ENCODE measurements at places on chromosomes 2 and 18.

- DNase-seq = no peak
These were observed 96.0 kb downstream of the INHBB start for GRCh38 chr2:120441744-120442471.

GRCh38 chr18:75246721-75247610 lies 36.4 kb downstream of the TSHZ1 start:
- DNase-seq = no peak

- DNase-seq = no peak
These were observed 94.2 kb downstream of the NEB start for GRCh38 chr2:151640087-151640486.

GRCh38 chr18:12044591-12044990 lies 49.1 kb upstream of the ANKRD62 start:
- DNase-seq = no peak

DNA sequence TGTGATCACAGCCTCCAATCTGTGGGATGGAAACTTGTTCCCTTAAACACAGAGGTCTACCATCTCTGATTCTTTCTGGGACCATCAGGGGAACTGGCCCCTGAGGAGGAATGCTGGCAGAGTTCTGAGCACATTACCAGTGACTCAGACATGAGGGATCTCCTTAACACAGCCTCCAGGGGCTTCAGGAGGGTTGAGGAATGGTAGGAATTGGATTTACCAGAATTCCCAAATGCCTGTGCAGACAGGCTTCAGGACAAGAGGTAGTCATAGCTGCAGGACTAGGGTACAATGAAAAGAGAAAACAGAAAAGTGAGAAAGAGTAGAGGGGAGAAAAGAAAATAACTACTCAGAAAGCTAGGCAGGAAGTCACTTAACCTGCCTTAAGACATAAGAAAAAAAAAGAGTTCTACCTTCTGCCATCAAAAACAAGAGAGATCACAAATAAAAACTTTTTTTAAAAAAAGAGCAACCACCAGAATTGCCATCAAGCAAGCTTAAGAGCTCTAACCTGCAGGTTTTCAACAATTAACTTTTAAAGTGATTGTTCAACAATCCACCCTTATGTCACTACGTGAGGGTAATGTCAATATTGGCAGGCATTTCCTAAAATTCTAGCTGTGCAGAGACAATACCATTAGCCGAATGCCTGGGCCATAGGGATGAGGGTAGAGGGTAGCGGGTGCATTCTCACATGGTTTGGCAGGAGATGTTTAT lies 524.4 kb downstream of the BCL11A start:
- no peak for DNase-seq

DNA sequence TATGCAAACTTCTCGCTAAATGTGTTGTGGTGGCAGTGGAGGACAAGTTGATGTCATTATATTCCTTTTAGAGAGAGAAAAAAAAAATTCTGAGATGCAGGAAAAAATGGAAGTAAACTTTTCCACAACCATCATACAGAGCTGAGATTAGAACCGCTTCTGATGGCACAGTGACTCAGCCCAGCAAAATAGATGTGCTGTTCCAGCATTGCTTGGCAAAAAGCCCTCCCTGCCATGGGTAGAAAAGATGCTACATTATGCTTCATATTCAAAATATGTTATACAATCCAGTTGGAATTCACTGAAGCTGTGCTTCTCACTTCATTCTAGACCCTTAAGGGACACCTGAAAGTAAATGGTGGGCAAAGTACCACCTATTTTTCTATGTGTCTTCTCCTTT lies 1047.6 kb upstream of the FANCL start:
- DNase-seq = no peak

- no peak for DNase-seq
These were observed 151.2 kb downstream of the STK39 start for GRCh38 chr2:168096158-168096557.

DNA sequence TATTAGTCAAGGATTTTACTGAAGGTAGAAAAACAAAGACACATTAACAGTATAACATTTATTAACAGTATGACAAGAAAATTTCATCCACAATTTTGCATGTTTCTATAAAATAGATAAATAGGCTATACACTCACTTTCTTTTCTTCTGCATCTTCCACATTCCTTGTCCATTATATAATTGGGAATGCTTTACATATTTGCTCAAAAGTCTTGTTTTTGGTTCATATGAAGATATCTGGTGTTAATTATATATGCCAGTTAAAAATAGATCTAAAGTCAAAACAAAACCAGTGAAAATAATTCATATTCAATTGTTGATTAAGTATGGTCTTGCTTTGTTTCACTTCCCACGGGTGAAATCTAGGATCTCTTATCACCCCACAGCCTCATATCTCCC lies 53.4 kb downstream of the SERPINB7 start:
- DNase-seq = no peak

DNA sequence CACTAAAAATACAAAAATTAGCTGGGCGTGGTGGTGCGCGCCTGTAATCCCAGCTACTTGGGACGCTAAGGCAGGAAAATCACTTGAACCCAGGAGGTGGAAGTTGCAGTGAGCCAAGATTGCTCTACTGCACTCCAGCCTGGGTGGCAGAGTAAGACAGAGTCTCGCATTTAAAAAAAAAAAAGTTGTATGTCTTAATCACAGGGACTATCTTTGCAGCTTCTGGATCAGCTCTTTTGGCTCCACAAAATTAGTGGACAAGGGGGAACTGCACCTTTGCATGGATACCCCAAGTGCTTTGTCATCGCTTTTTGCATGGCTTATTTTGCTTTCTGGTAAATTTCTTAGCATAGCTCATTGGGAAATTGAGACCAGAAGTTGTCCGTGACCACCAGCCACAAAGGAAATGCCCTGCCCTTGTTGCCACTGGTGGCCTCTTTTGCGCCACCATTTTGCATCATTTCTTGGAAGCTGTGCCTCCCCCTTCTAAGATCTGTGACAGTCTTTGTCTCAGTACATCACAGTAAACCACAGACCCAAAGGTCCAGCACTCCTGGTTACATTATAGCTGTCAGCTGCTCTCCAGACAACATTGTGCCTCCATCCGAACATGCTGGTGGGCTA lies 43.9 kb upstream of the PCBP1 start:
- DNase-seq = no peak

DNA sequence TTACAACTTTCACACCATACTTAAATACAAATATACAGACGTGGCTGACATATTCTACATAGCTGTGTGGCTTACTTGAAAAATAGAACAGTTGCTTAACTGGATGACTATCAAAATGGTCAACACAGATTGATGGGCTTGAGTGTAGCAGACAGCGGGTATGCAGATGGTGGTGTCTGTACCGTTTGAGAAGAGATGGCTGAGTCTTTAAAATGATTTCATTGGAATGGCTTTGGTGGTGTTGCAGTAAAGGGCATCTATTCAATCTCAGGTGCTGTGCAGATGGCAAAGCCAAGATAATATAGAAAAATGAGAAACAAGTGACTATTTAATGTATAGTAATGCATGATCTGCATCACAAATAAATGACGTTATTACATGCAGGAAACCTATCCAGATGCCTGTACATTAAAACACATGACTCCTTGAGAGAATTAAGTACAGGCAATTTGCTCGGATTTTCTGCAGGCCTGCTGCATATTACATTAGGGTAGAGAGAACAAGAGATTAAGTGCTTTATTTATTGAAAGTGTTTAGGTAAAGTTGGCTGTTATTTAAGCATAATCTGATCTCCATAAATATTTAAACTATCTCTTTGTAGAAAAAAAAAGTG lies 68.5 kb downstream of the AGPS start:
- DNase-seq = no peak

DNA sequence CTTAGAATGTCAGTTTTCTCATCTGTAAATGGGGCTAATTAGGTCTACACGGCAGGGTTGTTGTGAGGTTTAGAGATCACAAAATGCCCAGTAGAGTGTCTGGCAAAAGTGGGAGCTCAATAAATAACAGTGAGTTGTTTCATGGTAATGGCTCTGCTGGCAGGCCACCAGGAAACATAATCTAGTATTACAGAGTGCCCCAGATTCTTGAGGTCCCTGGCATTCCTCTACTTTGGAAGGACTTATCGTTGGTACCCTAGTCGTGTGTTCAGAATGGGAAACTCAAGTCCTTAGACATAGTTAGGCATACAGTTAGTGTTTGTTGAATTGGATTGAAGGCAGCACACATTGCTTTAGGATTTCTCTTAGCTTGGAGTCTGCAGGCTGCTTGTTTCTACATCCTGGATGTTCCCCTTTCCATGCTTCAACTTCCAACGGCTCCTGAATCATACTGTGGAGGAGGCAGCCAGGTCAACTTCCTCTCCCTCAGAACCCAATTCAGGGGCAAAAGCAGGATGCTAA lies 161.5 kb upstream of the FOSL2 start:
- no peak for DNase-seq

DNA sequence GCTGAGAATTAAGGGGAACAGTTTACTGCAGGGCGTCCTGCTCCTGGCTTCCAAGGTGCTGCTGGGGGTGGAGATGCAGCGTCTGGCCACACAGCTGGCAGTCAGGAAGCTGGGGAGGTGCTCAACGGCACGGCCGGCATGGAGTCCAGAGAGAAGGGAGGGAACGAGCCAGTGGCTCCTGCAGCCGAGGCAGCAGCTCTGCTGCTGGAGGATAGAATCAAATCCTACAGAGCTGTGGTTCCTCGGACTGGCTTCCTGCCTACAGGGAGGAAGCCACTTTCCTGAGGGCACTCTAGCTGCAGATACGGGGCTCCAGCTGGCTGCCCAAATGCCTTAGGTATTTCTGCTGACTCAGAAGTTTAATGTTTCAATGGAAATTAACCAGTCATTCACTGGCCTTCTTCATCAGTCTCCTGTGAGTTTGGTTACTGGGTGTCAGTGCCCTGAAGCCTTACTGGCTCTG lies 266.3 kb downstream of the TWIST2 start:
- DNase-seq = no peak

DNA sequence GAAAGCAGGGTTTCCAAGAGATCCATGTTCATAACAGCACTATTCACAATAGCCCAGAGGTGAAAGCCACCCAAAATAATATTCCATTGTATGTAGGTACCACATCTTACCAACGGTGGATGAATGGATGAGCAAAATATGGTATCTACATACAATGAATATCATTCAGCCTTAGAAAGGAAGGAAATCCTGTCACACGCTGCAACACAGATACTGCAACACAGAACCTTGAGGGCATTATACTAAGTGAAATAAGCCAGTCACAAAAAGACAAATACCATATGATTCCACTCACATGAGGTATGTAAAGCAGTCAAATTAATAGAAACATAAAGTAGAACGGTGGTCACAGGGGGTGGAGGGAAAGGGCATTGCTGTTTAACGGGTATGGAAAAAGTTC lies 155.7 kb downstream of the DTNB start:
- no peak for DNase-seq

GRCh38 chr2:96684883-96685576 lies 42.5 kb downstream of the FER1L5 start:
- no peak for DNase-seq

DNA sequence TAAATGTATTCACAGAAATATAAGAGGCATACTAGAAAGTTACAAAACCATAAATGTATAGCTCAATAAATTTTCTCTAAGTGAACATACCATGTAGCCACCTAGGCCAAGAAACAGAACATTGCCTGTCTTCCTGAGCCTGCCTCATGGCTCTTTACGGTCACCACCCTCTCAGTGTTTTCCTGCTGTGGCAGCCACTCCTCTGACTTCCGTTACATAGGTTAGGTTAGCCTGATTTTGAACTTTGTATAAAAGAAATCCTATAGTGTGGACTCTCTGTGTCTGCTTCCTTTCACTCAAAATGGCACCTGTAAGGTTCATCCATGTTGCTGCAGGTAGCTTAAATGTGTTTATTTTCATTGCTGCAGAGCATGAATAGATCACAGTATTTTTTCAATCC lies 11.6 kb upstream of the ST3GAL5 start:
- DNase-seq = no peak

DNA sequence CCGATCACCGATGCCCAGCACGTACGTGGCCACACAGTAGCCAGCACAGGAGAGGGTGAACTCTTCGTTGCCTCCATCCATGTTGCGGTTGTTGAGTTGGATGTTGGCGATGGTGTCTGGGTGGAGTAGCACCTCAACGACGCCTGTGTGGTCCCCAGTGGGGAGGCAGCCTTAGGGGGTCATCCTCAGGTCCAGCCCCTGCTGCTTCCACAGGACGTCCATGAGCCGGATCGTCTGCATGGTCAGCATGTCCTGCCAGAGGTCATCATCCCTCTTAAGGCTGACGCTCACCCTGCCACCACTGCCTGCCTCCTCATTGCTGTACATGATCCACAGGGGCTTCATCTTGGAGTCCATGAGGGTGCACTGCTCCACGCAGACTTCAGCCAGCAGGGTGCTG lies 369.3 kb downstream of the CMPK2 start:
- DNase-seq = no peak

- peak; percentile 57 for DNase-seq
These were observed 845 bp upstream of the CDC42EP3 start for GRCh38 chr2:37672104-37672869.

GRCh38 chr2:71069376-71069775 lies 928 bp downstream of the NAGK start:
- DNase-seq = no peak

DNA sequence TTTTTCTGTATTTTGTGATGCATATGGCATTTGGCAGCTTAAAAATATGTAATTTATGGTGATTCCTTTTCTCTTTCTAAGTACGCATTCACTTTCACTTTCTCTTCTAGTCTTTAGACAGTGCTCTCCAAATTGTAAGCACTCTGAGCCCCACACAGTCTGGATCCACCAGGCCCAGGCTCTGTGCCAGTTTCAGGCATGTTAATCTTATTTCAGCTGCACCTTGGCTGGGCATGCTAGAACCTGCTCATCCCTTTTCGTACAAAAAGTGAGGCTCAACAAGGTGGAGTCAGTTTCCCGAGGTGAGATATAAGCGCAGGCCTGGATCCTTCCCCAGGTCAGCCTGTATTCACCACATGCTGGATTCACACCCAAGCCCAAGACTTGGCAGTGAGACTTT lies 203.9 kb downstream of the MTX2 start:
- DNase-seq = no peak

- no peak for DNase-seq
These were observed 76.0 kb downstream of the FAM124B start for GRCh38 chr2:224325941-224326340.

GRCh38 chr2:146246736-146247523 lies 1597.9 kb upstream of the ACVR2A start:
- no peak for DNase-seq

GRCh38 chr18:77035380-77036187 lies 97.0 kb downstream of the MBP start:
- no peak for DNase-seq

DNA sequence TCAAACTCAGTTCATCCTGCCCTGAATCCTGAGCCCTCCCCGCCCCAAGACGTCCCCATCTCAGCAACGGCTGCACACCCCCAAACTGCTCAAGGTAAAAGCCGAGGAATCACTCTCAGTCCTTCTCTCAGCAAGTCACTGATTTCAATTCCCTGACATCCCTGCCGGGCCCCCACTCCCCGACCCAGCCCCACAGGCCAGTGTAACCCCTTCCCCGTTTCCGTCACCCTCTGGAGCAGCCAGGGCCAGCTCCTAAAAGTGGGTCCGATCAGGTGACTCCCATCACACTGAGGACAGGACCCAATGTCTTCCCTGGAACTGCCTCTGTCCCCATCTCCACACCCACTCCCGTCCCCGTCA lies 20.5 kb downstream of the SNORC start:
- DNase-seq = no peak

- no peak for DNase-seq
These were observed 23.7 kb downstream of the TIMM21 start for GRCh38 chr18:74171910-74172606.

GRCh38 chr2:149103081-149103620 lies 64.7 kb downstream of the LYPD6B start:
- DNase-seq = no peak
